ENCODE measurements at places on chromosomes 2 and 18.

DNA sequence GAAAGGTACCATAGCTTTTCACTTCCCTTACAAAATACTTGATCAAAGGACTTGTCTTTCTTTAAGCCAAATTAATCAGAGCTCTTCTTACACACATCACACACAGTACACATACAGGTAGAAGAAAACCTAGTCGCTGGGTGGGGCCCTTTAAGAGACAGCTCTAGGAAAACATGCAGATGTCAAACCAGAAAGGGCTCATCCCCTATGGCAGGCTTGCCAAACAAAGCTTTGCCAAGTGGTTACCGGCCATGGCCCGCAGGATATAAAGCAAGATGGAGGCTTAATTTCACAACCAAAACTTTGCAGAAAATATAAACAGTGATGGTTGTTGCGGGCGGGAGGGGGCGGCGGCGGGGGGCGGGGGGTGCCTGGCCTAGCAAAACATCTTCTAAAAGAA, 2156.0 kb upstream of the PIK3C3 start:
- no peak for DNase-seq

- no peak for DNase-seq
These were observed 16.9 kb downstream of the ACSL3 start for GRCh38 chr2:222877556-222878300.

DNA sequence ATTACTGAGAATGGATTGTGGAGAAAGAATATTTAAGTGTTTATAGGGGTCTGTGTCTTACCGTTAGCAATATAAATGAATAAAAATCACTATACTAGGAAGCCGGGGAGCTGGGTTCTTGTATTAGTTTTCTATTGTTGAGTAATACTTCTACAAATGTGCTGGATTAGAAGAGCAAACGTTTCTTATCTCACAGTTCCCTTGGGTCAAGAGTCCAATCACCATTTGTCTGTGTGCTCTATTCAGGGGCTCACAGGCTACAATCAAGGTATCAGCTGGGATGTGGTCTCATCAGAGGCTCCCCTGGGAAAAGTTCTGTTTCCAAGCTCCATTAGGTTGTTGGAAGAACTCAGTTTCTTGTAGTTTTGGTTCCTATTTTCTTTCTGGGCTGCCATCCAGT, 790.9 kb downstream of the CNTNAP5 start:
- DNase-seq: no peak

GRCh38 chr2:40477361-40477760, 25.5 kb upstream of the SLC8A1 start:
- no peak for DNase-seq

DNA sequence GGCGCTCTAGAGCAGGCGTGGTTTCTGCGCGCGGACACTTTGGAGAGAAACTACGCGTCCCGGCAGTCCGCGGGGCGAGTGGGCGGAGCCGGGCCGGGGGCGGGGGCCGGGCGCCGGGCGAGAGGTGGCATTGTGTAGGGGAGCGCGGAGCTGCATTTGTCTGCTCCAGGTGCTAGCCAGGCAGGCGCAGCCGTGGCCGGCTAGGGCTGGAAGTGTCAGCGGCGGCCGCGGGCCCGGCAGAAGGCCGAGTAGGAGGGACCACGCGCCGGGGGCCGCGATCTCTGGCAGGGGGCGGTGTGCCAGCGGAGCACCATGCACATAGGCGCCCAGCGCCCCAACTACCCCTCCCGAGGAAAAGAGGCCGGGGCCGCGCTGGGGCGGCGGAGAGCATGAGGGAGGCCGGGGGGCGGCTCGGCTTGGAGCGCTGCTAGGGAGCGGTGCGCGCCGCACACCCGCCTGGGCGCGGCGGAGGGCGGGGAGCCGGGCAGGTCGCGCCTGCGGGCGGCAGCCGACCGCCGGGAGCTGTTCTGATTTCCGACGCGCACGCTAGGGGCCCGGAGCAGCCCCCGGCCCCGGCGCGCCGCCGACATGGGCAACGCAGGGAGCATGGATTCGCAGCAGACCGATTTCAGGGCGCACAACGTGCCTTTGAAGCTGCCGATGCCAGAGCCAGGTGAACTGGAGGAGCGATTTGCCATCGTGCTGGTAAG, at the start of gene FMNL2:
TSS of gene FMNL2 (plus strand) at position 159 of the 710 bp plus-strand sequence.
- peak; percentile 10 for DNase-seq

GRCh38 chr2:158060835-158061435, 40.7 kb upstream of the UPP2 start:
- no peak for DNase-seq

DNA sequence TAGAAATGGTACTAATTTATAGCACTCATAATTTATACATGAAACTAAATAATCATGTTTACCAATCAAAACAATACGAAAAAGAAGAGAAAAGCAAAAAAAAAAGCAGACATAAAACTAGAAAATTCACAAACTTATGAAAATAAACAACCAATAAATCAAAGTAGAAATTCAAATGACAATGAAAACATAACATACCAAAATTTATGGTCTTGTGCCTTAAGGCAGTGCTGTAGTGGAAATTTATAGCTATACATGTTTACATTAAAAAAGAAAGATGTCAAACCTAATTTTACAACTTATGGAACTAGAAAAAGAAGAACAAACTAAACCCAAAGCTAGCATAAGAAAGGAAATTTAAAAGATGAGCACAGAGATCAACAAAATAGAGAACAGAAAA, 16.1 kb upstream of the SPR start:
- DNase-seq: no peak

DNA sequence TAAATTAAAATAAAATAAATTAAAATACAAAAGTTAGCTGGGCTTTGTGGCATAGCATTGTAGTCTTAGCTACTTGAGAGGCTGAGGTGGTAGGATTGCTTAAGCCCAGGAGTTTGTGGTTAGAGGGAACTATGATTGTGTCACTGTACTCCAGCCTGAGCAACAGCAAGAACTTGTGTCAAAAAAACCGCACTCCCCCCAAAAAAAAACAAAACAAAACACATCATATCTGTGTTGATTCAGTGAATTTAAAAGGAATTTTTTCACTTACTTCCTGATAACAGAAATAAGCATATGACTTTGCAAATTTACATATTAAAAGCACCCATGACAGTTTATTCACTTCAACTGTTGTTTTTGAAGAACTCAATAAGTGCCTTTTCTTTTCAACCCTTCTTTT, 68.1 kb upstream of the PELI1 start:
- DNase-seq: no peak

DNA sequence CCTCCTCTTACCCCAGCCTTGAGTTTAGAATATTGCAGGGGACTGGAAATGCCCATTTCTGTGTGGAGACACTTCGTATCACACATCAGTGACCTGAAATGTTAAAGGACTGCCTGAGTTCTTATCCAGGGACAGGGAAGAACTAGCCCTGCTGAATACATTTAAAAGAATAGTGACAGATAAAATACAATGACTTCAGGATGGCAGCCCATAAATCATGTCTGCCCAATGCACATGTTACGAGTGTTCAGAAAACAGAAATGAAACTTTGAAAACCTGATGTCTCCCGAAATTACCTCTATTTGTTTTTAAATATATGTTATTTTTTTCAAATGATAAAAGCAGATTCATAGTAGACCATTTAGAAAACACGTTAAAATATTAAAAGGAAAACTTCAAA, 22.3 kb upstream of the RAB12 start:
- no peak for DNase-seq

DNA sequence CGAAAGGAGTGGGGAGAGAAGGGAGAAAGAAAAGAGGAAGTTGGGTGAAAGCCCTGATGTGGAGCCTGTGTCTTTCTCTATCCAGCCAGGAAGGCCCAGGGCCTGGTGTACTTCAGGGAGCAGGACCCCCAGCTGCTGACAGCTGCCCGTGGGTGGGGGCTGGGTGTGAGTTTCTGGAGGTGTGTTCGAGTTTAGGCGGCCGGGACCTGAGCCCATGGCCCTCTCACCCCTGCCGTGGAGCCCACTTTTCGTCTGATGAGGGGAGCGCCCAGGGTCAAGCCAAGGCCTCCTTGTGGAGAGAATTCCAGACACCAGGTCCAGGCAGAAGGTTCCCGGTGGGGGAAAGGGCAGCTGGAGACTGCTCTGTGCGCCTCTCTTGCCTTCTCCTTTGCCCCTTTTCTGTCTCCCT, 2.2 kb downstream of the SIX3 start:
- DNase-seq: no peak

GRCh38 chr2:24104906-24105305, 18.2 kb downstream of the PFN4 start:
- DNase-seq: no peak

DNA sequence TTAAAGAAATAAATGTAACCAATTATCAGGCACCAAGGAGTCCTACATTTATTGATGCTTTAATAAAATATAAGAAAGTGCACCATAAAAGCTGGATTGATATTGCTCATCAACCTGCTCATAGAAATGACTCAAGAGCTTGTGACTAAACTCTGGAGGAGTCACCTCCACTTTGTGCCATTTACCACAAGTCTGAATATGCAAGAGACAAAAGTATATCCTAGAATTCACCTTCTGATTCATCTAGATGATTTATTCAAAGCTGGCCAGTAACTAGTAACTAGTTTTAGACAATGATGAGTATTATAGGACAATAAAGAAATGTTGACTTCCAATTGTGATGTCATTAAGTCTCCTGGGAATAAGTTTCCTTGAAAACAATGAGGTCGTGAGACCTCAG, 146.0 kb upstream of the SOX11 start:
- DNase-seq: no peak

DNA sequence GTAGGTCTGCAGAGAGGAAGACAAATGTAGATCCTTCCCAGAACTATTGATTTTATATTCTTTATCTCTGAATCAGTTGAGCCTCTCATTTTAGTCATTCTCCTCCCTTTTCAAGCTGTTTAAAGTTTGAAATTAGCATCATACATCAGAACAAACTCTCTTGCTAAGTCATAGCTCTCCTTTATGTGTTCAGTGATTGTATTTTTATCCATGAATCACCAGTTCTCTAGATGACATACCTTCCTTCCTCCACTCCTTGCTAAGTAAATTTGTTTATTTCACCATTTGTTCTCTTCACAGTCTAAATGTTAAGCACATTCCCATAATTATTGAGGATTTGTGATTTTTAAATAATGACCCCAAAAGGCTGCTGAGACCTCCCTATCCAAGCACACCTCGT, 63.5 kb upstream of the RAPGEF4 start:
- no peak for DNase-seq

GRCh38 chr2:182541268-182541667, 114.4 kb upstream of the PDE1A start:
- DNase-seq: no peak

GRCh38 chr18:79374408-79375171, 21.1 kb upstream of the NFATC1 start:
- DNase-seq: no peak

DNA sequence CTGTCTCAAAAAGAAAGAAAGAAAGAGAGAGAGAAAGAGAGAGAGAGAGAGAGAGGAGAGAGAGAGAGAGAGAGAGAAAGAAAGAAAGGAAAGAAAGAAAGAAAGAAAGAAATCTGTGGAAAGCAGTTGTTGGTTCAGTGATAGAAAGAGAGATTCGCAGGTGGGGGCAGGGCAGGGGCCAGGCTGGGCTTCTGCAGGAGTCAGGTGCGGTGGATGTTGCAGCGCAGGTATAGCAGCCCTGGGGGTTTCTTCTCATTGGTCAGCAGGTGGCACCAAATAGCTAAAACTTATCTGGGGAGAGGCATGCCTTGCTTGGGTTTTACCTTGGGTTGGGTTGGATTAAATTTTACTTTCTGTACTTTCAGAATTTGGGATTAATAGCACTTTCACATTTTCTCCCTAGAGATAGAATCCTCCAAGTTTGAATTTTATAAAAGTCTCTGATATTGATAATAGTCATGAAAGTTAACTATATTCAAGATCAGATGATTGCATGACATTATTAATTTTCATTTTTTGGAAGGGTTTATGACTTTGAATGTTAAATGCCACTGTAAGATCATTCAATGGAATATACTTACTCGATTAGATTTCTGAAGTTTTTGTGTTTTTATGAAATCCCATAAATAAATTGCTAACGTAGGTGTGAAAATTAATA, 66.6 kb downstream of the SPTBN1 start:
- peak; percentile 89 for DNase-seq

DNA sequence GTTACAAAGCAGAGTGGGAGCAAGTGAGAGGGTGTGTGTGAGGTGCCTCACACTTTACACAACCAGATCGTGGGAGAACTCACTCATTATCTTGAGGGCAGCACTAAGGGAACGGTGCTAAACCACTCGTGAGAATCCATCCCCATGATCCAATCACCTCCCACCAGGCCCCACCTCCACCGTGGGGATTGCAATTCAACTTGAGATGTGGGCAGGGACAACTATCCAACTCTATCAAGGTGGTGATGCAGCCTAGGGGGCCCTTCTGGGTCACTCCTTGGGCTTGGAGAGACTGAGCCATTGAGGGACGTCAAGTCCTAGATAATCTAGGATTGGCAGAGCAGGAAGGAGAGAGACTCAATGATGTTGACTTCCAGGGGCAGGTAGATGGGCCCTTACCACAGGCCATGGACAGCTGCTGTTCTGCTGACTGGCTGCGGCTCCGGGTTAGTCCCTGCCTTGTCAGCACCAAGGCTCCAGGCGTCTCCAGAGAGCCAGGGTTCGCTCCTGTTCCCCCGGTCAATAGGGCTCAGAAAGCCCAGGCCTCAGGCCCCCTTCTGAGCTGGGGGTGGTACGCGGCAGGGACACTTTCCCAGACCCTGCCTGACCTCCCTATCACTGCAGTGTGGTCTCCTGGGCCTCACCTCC, 193.2 kb upstream of the HS6ST1 start:
- no peak for DNase-seq

DNA sequence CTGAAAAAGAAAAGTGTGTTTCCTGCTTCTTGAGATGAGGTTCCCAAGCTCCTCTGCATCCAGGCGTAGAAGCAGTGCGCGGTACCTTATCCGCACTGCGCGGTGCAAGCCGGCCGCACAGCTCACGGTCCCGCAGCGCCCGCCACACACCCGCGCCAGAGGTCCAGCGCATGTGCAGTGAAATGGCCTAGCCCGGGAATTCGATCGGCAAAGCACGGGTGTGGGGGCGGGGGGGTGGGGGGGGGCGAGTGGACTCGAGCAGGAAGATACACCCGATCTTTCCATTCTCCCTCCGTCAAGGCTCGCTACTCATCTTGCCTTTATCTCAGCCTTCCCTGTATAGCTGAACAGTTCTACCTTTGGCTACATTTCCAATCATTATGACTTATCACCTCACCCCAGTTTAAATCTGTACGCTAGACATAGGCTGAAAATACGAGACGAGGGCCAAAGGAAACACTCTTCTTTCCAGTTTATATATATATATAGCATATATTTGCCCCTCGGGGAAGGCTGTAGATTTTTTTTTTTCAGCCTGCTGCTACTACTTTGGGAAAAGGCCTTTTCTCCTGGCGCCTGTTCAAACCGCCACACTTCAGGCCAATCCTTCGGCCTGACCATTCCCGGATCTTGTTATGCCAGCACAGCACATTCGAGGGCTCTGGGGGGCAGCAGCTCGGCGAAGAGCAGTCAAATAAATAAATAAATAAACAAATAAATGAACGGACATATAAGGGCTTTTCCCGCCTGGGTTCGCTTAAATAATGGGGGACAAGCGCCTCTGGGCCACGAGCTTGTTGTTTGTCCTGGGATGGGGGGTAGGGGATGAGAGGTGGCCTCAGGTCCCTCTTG, 10.4 kb downstream of the HOXD8 start:
- no peak for DNase-seq

All from OCI-LY7 (cell line).